ENCODE measurements at places on chromosomes 13 and 19.

GRCh38 chr13:61247149-61247936 is 168.3 kb downstream of the PCDH20 start:
- DNase-seq, result no peak

DNA sequence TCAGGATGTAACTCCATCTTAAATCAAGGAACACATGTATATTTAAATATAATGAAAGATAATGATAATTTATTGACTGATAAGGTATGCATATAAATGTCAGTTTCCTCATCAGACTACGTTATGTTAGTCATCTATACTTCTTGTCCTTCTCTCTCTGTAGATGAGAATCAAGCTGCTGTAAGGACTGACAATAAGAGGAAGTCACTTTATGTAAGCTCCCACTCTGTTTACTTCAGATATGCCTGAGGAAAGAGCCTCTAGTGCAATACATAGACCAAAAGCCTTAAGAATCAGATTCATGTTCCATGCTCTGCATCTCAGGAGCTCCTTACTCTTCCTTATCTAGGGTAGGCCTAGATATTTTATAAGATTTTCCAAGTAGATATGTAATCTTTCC is 9.6 kb upstream of the SLITRK6 start:
- DNase-seq, result no peak

- no peak for DNase-seq
Measured at GRCh38 chr19:58568453-58569130, 4.5 kb downstream of the MZF1 start.

DNA sequence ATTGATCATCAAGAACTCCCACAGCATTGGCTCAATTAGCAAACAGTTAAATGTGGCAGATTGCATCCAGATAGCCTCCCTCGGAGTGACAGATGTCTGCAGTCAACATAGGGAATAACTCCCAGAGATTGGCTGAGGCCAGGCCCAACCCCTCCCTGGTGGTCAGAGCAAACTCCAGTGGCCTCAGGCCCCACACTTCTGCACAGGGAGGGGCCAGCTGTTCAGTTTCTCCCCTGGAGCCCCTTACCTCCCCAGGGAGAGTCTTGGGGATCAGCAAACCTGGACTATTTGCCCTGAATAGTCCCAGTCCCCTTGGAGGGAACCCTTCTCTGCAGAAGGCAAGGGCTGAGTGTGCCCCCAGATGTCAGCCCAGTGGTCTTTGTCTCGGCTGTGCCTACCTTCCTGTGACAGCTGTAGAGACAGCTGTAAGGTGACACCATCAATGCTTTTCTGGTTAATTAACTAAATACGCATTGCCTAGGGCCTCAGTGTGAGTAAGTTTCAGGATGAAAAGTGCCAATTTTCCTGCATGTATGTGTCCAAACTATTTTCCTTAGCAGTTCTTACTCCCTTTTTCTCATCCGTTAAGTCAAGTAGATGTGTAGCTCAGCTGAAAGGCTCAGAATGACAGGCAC is 102.7 kb upstream of the UQCRFS1 start:
- no peak for DNase-seq

- DNase-seq, result no peak
Measured at GRCh38 chr13:97352815-97353214, 81.2 kb upstream of the RAP2A start.

DNA sequence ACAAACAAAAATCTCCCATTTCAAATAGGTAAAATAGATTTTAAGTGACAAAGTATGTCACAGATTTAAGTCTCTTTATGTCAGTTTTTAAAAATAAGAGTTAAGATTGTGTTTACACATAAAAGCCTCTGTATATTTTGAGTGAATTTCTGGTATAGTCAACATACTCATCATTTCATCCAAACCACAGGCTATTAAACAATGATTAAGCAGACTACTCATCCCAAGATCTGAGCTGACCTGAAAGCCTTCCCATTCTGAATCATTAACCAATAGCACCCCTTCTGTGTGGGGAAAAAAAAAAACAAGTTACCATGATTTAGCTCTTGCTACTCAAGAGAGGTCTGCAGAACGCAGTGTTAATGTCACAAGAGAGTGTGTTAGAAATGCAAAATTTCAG is 284.4 kb upstream of the NBEA start:
- no peak for DNase-seq
